ENCODE measurements at places on chromosomes 7 and 10. TPM values are rescaled to one million over a fixed set of nuclear protein-coding genes. Genes with fewer than 3 reads are reported as not detected.

DNMBP gene
- 3.0 TPM for total RNA-seq

AKR1C4 gene
- total RNA-seq, result 0.71 TPM

TMEM139 gene
- 1.9 TPM for total RNA-seq

TBC1D12 gene
- 0.84 TPM for total RNA-seq

CNPY1 gene
- total RNA-seq, result not detected

MKRN1 gene
- total RNA-seq, result 81.5 TPM

ZFAND2A gene
- total RNA-seq, result 27.7 TPM

LRRC18 gene
- total RNA-seq, result not detected

RNLS gene
- total RNA-seq, result 2.4 TPM

ATP6V0E2 gene
- 30.3 TPM for total RNA-seq

SPDYE2 gene
- total RNA-seq, result not detected

SMKR1 gene
- total RNA-seq, result 1.3 TPM

LIPK gene
- not detected for total RNA-seq

TLX1 gene
- not detected for total RNA-seq

TMEM184A gene
- not detected for total RNA-seq

- ATAC-seq, result no peak
Measured at GRCh38 chr10:43125274-43125845, 12.9 kb upstream of the CSGALNACT2 start.

- ATAC-seq, result peak; percentile 62
Measured at GRCh38 chr10:69317175-69317604, 38.9 kb downstream of the HK1 start.

- no peak for ATAC-seq
Measured at GRCh38 chr7:75033064-75033463, 40.5 kb downstream of the RCC1L start.

GRCh38 chr7:131924857-131925256 is 368.4 kb upstream of the PODXL start:
- ATAC-seq, result no peak

- ATAC-seq, result no peak
Measured at GRCh38 chr7:112120696-112121217, 85.4 kb downstream of the DOCK4 start.

- ATAC-seq, result no peak
Measured at GRCh38 chr10:48613016-48613415, 8.1 kb upstream of the ARHGAP22 start.

DNA sequence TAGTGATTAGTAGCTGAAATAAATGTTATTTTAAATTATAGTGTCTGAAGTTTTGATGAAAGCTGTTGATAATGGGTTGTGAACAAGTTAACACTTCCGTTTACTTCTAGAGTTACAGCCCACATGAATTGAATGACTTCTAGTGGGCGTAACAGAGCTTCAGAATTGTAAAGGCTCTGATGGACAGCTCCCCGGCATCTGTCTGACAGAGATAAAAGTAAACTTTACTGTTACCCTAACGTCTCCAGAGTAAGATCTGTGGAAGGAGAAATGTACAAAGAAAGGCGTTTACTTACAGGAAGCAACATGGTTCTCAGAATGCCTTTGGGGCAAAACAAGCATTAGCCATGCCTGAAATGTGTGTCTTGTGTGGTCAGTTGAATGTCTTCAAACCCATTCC is 124.4 kb downstream of the ADARB2 start:
- no peak for ATAC-seq

- ATAC-seq, result peak; percentile 23
Measured at GRCh38 chr7:90617442-90617841, 21.3 kb downstream of the CDK14 start.

GRCh38 chr10:16439295-16439694 is 2.5 kb downstream of the PTER start:
- no peak for ATAC-seq

DNA sequence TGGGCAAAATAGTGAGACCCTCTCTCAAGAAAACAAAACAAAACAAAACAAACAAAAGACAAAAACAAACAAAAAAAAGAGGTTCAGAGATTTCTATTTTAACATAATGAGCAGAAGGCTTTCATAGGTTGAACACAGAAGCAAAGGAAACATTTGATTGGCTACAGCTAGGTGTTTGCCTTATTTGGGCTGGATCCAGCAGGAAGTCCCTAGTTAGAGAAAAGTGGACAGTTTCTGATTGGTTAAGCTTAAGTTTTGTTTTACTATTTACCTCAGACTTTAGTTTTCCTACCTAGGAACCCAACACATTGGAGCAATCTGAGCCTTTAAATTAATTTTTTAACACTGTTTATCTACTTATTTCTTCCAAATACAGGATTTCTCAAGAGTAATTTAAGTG is 566.5 kb upstream of the PCDH15 start:
- ATAC-seq, result no peak

DNA sequence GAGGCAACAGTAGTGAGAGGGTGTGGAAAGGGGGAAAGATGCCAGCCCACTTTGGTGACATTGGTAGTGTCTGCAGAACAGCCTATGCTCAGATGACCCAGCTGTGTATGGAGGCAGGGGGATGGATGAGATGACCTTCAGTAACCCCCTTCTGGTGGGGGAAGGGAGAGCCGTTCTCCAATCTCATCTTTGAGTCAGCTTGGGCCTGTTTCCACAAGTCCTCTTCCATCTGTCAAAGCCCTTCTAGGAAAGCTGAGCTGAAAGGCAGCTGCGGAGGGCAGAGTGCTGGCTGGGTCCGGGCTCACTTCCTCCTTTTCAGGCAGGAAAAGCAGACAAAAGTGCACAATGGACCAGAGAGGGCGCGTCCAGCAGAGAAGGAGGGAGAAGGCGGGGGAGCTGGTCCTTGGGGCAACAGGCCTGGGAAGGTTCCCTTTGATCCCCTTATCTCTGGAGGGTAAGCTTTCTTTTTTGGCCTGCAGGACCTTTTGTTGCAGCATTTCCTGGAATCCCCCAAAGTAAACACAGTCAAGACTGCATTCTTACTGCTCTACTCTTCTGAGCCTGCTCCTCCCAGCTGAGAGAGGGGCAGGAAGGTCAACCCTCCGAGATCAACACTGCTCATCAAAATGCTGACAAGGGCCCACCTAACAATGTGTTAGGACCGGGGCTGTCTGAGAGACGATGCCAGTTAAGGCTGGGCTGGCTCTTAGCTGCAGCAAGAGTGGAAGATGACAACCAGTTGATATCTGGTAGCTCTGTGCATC is 1.2 kb upstream of the LRMDA start:
- ATAC-seq, result no peak

DNA sequence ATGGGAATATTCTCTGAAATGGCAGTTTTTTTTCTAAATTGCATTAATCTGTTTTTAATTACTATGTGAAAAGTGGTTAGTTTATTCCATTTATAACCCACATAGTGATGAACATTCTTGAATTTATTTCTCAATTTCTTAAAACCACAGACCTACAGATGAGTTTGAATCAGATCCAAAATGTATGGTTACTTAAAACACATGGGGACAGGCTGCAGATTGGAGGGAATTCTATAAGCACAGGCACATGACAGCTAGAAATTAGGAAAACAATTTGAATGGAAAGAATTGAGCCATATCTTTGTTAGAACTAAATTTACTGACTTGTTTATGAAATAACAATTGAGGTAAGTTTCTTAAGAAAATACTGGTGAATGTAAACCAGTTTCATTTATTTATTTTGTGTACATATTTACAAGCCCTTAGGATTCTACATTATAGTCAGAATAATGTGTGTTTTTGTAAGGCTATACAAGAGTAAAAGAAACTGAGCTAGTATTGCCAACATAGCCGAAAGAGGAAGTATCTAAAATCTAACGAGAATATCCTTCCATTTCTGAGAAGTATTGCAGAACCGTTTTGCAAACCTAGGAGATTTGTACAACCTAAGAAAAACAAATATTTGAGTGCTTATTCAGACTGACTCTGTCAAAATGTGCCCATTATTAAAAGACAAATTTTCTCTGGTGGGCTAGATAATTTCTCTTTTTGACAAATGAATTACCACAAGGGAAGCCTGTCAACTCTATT is 434.3 kb upstream of the SEMA3D start:
- no peak for ATAC-seq

- no peak for ATAC-seq
Measured at GRCh38 chr7:158374586-158374985, 213.0 kb downstream of the PTPRN2 start.

- ATAC-seq, result no peak
Measured at GRCh38 chr10:86596266-86596665, 58.1 kb upstream of the OPN4 start.

DNA sequence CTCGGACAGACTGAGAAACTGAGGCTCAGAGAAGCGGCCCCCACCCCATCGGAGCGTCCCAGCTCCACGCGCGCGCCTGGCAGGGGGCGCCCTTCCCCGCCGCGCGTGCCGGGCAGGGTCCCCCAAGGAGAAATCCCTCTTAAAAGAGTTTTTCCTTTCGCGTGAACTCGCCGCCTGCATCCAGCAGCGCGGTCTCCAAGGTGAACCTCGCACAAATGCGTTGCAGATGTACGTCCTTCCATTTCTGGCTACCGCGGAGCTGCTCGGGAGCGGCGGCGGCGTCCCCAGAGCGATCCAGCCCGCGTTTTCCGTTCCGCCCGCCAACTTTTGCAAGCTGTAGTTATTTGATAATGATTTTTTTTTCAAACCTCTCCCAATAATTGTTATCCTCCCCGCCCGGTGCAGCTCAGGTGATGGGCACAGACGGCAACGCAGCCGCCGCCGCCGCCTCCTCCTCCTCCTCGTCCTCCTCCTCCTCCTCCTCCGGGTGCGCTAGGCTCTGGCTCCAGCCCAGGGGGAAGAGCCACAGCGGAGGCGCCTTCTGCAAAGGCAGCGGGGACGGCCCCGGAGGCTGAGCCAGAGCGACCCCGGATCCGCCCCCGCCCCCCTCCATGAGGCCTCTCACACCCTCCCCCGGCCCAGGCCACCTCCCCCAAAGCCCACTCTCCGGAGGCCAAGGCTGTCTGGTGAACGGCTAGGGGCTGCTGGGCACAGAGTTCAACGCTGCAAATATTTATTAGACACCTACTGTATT is 74.0 kb upstream of the CUX1 start:
- peak; percentile 58 for ATAC-seq

GRCh38 chr7:36084485-36085091 is 68.5 kb upstream of the EEPD1 start:
- no peak for ATAC-seq

GRCh38 chr10:114492351-114493037 is 88.2 kb upstream of the AFAP1L2 start:
- ATAC-seq, result peak; percentile 71

- ATAC-seq, result no peak
Measured at GRCh38 chr10:12508165-12508564, 158.8 kb downstream of the CAMK1D start.

GRCh38 chr10:113376428-113376827 is 176.4 kb upstream of the HABP2 start:
- no peak for ATAC-seq

DNA sequence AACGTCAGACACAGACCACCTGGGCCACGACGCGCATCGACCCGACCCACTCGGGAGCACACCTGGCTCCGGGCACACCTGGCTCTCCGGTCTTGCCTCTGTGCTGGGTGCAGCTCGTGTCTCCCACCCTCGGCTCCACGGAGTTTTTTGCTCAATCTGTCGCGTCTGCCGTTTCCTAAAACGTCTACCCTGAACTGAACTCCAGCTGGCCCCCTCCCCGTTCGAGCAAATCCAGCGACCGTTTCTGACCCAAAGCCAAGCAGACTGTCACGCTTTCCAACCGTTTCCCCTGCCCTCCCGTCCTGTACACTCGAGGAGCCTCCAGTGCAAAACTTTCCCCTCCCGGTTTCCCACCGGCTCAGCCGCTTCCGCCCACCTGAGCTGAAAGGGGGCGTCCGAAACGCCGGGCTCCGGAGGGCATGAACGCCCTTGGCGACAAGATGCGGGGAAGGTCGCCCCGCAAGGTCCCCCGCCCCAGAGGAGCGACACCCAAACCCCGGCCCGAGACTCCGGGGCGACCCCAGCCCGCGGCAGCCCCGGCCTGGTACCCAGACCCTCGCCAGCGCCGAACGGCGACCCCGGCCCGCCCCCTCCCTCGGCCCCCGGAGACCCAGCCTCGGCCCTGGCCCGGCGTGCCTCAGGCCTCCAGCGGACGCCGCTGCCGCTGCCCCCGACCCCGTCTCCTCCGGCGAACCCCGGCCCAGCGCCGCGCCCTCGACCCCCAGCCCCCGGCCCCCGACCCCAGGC is 557 bp downstream of the CYTH3 start:
- peak; percentile 10 for ATAC-seq

DNA sequence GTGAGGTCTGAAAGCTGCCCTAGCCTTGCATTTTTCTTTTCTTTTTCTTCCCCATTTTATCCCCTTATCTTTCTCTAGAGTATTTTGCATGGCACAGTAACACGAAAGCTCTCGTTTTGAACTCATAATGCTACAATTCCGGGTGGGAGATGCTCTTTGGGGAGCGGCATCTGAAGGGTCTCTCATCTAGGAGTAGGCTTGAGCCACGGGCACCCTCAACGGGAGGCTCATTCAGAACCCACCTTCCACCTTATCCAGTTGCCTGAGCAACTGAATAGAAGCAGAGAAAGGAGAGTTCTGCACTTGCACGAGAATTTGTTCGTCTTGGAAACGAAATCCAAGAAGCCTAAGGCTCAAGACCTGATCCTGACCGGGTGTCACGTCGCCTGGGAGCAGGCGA is 603.5 kb upstream of the FOXK1 start:
- ATAC-seq, result no peak

DNA sequence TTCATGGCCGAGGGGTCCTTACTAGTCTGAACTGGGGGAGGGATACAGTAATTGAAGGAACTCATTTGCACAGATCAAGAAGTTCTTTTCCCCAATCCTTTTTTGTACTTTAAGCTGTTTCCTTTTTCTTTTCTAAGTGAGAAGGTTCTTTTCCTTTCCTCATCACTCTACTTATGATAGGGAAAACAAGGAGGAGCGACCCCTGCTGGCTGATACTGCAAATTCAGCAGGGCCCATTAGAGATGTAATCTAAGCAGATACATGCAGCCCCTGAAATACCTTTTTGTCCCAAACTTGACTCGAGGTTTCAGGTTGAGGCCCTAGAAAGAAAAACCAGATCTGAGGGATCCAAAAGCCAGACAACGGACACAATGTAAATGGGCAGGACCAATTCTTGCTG is 305.5 kb downstream of the DNAJB9 start:
- ATAC-seq, result no peak

Data from activated T-helper 17 cell treated with anti-CD3 and anti-CD28 coated beads, Interleukin-2, amount 50 U/mL, for 72 hours (primary cell).